Stimulated activated CD8-positive, alpha-beta memory T cell treated with anti-CD3 and anti-CD28 coated beads, Interleukin-4, amount 100 ng/mL, for 4 hours (primary cell): ENCODE measurements at places on chromosomes 5 and 9.

DNA sequence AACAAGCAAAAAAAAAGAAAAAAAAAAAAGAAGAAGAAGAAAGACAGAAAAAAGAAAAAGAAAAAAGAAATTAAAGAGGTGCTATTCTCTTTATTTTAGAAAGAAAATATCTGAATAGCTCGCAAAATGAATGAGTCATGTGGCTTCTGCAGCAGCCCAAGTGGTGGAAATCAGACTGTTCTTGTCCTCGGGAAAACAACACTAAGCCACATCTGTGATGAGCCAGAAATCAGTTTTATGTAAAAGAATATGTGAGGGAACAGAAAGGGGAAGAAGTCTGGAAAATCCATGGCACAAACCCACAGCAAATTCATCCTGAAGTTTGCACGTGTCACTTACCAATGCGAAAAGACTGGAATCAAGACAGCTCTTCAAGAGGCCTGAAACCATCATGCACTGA, 118.7 kb upstream of the GAS1 start:
- DNase-seq: no peak

DNA sequence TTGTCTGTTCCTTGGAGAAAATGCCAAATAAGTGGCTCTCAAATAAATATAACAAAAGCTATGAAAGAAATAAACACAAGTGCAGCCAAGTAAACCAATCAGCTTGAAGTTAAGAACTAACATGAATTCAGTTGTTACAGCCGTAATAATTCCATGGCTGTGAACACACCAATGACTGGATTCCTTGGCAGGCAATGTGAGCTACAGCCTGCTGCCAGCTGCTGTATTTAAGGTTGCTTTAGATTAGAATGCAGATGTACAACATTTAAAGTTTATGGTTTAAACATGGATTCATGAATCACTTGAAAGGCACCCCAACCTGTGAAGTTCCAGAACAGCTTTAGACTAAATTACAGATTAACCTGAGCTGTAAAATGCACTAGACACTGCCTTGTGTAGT, 626.4 kb upstream of the SEMA6A start:
- DNase-seq: no peak

DNA sequence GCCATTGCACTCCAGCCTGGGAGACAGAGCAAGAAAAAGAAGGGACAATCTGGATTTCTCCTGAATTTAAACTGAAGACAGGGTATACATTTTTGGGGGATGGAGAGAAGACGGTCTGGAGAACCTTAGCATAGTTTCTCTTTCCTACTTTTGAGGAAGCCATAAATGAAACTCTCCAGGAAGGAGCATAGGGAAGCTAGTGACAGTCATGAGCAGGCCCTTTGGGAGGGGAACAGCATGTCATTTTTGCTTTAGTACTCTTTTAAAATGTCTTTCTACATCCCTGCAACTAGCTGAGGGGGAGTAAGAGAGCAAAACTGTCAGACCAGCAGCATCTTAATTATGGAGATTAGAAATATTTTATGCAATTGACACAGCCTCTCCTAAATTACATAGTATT, 8.2 kb upstream of the SLC44A1 start:
- DNase-seq: no peak

DNA sequence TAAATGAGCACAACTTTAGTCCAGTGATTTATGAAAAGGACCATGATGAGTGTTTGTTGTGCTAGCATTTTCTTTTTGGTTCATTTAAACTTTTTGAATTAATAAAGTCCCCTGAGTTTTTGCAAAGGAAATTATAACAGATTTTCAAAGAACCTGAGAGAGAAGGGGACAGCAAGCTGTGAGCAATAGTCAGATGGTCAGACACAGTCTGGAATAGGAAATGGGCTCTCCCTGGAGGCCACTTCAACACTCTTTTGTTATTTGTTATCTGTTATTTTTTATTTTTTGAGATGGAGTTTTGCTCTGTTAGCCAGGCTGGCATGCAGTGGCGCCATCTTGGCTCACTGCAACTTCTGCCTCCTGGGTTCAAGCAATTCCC, 171.1 kb downstream of the ARHGEF28 start:
- no peak for DNase-seq

- no peak for DNase-seq
Measured at GRCh38 chr5:52956014-52956413, 33.1 kb upstream of the ITGA2 start.

DNA sequence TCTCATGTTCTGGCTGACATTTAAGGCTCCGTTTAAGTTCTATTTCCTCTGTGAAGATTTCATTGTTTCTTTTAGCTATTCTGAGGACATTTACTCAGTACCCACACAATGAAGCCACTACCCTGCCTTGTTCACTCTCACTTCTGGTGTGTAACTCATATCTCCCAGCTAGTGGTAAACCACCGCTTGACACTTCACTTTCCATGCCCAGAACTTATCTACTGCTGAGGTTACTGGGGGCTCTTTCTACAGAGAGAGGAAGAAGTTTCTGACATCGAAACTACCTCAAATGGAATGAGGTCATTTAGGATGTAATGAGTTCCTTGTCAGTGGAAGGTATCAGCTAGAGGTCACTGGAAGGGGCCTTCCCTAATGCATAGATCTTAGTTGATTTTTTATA, 501.5 kb downstream of the DMAC1 start:
- no peak for DNase-seq

GRCh38 chr5:176438959-176439757, 9.0 kb upstream of the FAF2 start:
- DNase-seq: no peak

- no peak for DNase-seq
Measured at GRCh38 chr9:137427454-137428310, 4.5 kb downstream of the NOXA1 start.

- no peak for DNase-seq
Measured at GRCh38 chr9:99826579-99826978, 4.9 kb downstream of the NR4A3 start.

DNA sequence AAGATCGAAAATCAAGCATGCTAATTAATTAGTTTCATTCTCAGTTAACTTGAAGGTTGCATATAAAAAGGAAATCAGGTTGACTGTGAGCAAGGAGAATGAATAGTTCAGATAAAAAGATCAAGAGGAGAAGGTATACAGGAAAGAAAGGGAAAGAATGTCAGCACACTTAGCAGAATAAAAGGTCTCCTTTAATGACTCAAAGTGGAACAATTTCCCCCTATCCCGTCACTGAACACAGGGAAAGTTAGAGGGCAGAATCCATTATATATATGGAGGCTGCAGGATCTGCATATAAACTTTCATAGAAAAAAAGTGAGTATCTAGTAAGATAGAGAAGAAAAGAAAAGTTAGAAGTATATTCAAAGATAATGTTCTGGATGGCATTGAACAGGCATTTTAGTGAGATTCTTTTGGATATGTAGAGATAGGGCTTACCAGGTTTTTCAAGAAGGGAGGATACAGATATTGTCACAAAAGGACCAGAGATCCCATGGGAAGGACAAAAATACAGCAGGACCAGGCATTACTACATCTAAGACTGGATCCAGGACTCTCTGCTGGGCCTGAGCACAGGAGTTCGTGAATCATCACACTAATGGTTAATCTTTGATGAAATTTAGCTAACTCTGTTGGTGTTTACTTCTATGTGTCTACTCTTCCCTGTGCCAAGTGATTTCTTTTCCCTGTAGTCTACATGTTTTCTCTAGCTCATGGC, 988.2 kb upstream of the ARRDC3 start:
- DNase-seq: no peak

GRCh38 chr9:92369075-92369474, 35.3 kb downstream of the OGN start:
- DNase-seq: no peak

- no peak for DNase-seq
Measured at GRCh38 chr5:170070556-170071412, 34.9 kb upstream of the FOXI1 start.

DNA sequence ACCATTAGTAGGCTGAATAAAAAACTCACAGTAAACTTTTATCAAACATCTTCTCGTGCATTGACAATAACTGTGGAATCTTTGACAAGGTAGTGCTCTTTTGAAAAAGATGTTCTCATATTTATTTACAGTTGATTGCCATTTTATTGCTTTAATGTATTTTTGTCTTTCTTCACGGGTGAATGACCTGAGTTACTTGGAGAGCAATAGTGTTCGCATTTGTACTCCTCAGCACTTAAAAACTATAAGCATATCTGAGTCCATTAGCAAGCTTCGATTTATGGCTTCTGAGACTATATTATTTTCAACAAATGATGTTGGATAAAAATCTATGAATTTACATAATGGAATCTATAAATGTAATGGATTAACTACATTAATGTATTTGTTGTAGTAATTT, 1012.3 kb downstream of the CDH9 start:
- no peak for DNase-seq

GRCh38 chr9:114157516-114158176, 2.3 kb downstream of the COL27A1 start:
- DNase-seq: no peak

DNA sequence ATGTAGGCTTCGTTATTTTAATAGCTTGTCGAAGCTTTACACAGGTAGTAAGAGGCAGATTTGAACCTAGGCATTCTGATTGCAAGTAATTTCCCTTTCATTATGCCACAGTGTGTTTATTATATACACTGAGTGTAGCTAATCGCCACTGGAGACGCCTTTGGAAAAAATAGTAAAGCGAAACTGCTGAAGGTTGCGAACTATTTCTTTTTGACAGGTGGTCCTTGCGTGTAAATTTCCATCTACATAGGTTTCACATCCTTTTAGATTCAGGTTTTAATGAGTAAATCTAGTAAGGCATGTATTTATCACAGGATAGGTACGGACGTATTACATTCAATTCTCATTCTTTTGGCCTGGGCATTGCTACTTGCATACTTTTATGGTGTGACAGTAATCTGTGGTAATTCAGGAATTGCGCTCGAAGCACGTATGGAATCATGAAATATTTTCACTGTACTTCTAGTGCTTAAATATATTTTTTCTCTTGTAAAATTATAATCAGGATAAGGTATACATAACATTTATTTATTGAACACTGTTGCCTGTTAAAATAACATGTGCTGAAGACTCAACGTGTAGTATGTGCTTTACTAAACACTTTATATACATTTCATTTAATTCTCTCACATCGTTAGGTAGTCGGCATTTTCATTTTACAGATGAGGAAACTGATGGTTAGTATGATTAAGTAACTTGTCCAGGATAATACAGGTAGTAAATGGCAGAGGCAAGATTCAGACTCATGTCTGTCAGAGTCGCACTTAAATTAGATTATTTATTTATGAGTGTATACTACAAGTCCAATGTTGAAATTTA, 1.8 kb downstream of the MARCHF6 start:
- no peak for DNase-seq

- no peak for DNase-seq
Measured at GRCh38 chr5:128475693-128476092, 62.4 kb downstream of the FBN2 start.

DNA sequence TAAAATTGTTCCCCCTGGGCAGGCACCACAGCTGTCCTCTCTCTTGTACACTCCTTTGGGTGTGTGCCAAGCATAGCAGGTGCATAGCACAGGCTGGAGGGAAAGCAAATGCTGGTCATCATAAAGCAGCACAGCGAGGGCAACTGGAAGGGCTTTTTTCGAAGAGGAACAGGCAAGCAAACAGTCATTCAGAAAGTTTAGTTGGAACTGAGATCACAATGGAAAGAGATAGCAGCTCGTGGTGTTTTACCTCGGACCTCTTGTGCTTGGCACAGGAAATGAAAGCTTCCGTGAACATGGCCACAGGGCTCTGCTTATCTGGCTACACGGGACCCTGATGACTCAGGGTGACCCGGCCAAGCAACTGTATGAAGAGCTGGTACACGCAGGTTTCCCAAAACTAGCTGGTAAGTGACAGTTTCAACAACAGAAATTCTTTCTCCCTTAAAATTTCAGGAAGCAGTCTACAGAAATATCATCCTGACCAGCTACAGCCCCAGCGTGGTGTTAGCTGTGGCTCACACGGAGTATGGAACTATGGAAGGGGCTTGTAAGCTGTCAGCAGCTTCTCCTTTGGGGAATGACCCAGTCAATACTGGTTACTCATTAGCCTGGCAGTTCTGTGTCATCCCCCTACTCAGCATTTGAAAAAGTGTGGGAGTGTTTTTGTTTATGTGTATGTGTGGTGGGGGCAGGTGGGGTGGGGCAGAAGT, 48.1 kb downstream of the POC5 start:
- DNase-seq: peak; percentile 17

DNA sequence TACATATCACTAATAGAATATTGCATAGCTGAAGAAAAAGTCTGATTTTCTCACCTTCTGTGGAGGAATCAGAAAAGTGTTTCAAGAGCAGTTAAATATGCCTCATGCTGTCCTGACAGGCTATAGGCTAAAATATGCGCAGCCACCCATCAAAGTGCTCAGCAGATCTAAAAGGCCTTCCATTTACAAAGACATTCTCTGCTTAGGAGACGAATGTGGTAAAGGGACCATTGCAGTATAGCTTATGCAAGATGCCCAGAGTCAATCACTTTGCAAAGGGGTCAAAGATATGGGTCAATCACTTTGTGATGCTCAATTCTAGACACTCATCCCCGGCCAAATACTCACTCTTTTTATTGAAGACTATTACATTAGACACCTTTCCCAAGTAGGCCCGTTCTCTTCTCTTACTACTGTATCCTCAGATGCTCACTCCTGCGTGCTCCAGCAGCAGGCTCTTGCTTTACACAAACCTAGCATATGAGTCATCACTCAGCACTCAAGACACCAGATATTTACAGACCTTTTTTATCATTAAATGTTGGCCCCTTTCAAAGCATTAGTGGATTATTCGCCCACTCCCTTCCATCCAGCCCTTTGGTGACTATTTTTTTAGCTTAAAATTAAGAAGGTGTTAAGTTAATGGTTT, 568.2 kb upstream of the CDH18 start:
- no peak for DNase-seq

- no peak for DNase-seq
Measured at GRCh38 chr9:71896761-71897160, 14.2 kb downstream of the ABHD17B start.

- no peak for DNase-seq
Measured at GRCh38 chr5:102277144-102277543, 18.9 kb downstream of the SLCO4C1 start.

- no peak for DNase-seq
Measured at GRCh38 chr9:108688676-108689075, 167.1 kb downstream of the ACTL7B start.

DNA sequence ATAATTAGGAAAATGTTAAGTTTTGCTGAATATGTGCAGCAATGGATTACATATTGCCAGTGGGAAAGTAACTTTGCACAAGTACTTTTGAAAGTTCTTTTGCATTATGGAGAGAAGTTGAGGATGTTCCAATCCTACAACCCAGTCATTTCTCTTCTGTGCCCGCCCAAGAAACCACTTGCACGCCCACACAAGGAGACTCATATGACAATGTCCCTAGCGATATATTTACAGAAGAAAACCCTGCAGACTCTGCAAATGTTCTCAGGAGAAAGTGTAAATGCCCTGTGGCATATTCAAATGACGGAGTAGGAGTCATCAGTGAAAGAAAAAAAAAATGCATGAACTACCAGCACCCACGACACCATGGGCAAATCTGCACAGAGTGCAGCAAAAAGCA, 356.5 kb downstream of the CTNND2 start:
- no peak for DNase-seq

- DNase-seq: no peak
Measured at GRCh38 chr9:28956116-28956880, 1383.0 kb upstream of the C9orf72 start.
